ENCODE measurements at places on chromosomes 6 and 20.
A peak's percentile ranks its signal among the peaks of the same experiment; 100 is the strongest.

GRCh38 chr6:165671222-165671768 lies 8.3 kb upstream of the PDE10A start:
- no peak for DNase-seq

GRCh38 chr6:99711925-99712324 lies 105.3 kb downstream of the PRDM13 start:
- DNase-seq, result no peak

GRCh38 chr20:48717680-48718223 lies 110.0 kb downstream of the PREX1 start:
- no peak for DNase-seq

GRCh38 chr6:164415832-164416563 lies 893.4 kb downstream of the C6orf118 start:
- DNase-seq, result no peak

DNA sequence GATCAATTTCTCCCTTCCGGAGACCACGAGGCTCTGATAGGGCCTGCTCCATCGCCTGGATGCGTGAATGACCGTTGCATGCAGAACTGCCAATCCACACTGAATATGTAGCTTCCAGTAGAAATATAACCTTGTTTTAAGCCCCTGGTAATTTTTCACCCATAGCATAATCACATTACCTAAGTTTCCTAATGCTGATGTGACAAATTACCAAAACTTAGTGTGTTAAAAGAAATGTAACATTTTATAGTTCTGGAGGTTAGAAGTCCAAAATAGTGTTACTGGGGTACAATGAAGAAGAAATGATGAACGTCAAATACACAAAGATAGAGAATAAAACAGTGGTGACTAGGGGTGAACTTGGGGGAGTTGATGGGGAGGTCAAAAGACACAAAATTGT lies 22.0 kb upstream of the SIRPD start:
- DNase-seq, result no peak

DNA sequence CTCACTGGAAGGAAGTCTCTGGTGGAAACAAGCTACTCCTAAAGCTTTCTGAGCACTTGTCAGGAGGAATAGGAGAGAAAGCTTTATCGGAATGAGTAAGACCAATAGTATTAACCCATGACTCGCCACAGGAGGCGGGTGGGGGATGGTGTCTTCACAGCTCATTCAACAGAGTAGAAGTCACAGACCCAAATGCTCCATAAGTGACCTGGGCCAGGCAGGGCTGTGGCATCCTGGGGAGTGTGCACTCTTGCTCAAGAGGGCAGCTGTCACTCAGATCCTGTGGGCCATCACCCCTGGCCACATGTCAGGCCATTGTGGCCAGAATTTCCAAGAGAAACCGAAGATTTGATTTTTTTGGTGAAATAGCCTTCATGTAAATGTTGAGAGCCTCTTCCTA lies 116.0 kb downstream of the SYCP2 start:
- DNase-seq, result no peak

GRCh38 chr20:23889775-23890187 lies 10.2 kb upstream of the CST5 start:
- DNase-seq, result peak; percentile 69

- DNase-seq, result no peak
These were observed 922.8 kb upstream of the MAP3K7 start for GRCh38 chr6:91509711-91510110.

DNA sequence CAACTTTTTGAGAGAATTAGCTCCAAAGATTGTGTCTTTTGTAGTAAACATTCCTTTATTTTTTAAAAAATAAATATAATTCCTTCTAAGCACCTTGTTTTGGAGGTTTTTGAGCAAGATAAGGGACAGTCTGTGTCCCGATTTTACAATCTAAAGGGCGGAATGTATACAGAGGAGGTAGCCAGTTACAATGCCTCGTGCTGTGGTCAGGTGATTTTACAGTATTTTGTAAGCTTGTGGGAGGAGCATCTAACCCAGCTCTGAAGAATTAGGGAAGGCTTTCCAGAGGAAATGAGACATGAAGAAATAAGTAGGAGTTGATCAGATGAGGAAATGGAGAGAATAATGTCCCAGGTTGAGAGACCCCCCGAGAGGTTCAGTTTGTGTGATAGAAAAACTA lies 1.3 kb downstream of the HINT3 start:
- DNase-seq, result no peak

DNA sequence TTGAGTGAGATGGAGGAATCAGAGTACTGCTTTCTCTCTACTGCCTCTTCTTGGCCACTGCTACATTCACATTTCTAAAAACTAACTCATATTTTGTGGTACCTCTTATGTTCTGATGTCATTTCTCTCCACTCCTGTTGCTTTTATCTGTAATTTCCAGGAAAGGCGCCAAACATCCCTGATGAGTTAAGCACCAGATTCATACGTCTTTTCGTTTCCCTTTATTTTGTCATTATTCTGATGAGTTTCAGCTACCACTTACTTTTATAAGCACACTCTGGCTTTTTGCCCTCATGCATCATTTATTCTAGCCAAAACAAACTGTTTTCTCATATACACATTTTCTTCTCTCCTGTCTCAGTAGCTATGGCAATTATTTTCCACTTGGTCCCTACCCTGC lies 680.0 kb downstream of the RNF144B start:
- no peak for DNase-seq

DNA sequence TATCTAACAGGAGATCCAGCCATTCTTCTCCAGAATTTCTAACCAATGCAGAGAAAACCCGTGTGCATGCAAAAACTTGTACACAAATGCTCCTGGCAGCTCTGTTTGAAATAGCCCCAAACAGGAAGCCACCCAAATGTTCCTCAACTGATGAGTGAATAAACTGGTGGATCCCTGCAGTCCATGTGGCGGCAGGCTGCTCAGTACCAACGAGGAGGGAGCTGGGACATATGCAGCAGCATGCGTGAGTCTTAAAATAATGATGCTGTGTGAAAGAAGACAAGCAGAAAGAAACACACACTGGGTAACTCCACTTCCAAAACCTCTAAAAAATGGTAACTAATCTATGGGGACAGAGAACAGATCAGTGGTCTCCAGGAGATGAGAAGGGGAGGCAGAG lies 542.1 kb upstream of the AGPAT4 start:
- DNase-seq, result no peak

DNA sequence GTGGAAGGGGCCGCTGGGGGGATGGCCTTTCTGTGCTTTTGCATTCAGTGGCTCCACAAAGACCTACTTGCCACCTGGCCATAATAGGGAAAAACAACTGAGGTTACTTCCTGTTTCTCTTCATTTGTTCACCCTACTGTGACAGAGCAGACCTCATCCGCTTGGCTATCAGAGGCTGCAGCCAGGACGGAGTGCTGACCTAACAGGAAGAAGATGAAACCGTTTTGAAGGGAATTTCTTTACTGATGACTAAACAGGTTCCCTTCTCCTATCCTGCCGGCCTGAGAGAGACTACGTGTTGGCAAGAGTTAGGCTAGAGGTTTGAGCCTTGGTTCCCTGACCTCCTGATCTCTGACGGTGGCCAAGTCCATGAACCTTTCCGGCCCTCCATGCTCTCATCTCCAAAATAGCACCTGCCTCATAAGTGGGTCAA lies 21.3 kb downstream of the PRR18 start:
- no peak for DNase-seq

GRCh38 chr20:62030834-62031434 lies 34.7 kb downstream of the TAF4 start:
- DNase-seq, result peak; percentile 46

DNA sequence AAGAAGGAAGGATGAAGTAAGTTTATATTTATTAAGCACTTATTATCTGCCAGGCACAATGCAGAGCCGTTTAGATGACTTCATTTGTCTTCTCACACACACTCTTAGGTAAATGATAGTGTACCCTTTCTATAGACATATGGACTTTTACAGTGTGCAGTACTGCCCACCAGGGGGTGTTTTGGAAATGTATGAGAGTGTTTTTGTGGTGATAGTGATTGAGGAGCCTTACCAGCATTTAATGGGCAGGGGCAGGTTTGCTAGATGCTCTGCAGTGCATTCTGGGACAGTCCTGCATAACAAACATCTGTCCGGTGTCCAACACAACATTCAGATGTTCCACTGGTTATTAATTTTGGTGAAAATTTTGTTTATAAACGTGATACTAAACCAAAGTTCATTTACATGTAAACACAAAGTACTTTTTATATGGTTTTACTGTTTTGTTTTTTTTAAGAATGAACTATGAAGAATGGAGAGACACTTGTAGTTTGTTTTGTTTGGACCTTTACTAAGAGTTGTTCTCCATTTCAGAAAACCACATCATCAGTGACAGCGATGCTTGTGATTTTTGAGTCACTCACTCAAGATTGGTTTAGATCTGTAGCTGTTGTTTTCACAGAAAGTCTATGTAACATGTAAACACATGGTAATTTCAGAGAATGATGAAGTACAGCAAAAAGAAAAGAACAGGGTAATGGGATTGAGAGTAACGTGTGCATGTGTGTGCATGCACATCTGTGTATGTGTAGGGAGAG lies 19.9 kb downstream of the KCNS1 start:
- no peak for DNase-seq

DNA sequence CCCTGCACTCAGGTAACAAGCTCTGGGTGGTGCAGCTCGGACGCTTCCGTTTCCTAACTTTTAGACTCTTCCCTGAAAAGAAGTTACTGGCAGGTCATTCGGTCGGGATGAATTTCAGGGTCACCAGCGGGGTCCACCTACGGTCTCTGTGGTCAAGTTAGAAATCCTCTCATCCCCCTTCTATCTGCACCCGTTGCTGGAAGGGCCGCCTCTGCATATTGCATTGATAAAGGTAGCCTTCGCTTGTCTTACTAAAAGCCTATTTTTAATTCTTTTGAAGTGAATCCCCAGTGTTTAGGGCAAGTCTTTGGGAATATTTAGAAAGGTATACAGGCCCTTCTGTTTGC lies 47.3 kb downstream of the LRRN4 start:
- DNase-seq, result no peak

DNA sequence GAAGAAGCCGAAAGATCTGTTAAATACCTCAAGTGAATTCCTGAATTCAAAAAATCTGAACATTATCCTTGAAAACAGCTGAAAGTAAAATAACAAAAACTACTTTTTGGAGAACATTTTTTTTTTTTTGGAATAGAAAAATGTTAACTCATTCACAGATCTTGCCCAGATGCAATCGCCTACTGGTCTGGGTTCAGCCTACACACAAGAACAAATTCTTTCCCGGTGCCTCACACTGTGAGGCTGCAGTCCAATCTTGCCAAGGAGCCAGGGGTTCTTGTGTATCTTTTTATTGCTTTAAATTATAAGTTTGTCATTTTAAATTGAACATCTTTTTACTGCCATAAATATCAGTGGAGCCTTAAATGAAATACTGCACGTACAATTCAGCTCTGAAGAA lies 41.2 kb upstream of the TMEM200A start:
- DNase-seq, result no peak

- no peak for DNase-seq
These were observed 997.6 kb upstream of the CITED2 start for GRCh38 chr6:140372064-140372463.

DNA sequence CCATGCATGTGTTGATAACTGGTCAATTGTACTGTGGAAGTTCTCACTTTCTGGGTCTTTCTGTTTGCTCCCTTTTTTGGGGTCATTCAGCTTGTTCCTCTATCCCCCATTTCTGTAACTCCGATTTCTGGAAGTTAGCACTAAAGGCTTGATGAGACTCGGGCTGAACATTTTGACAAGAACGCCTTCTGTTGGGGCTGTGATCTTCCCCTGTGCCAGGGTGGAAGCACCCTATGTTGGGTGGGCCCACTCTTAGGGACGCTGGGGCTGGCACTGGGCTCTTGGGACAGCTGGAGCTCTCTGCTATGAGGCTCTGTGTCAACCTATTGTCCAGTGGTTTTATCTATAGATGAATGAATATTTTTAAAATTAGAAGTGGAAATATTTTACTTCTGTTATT lies 60.1 kb upstream of the FRMD1 start:
- no peak for DNase-seq

GRCh38 chr20:40442181-40442963 lies 246.7 kb downstream of the MAFB start:
- no peak for DNase-seq

DNA sequence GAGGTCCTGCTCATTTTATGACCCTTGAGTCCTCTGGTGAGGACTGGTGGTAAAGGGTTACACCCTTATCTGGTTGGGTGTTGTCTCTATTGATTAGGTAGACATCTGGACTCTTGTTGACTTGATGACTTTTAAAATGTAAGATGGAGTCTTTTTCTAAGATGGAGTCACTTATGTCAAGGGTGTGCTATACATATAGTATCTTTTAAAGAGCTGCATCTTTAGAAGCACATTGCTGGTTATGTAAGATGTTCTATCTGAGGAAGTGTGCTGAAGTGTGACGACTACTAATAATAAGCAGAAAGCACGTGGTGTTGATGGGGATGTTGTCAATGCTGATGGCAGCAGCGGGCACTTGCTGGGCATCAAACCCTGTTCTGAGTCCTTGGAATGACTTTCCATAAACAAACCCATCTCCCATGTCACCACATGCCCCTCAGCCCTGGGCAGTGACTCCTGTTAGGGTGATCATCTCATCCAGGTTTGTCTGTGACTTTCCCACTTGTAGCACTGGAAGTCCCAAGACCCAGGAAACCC lies 229.6 kb downstream of the EYA2 start:
- DNase-seq, result no peak

- DNase-seq, result no peak
These were observed 1108.1 kb downstream of the GRIK2 start for GRCh38 chr6:102501615-102502014.

DNA sequence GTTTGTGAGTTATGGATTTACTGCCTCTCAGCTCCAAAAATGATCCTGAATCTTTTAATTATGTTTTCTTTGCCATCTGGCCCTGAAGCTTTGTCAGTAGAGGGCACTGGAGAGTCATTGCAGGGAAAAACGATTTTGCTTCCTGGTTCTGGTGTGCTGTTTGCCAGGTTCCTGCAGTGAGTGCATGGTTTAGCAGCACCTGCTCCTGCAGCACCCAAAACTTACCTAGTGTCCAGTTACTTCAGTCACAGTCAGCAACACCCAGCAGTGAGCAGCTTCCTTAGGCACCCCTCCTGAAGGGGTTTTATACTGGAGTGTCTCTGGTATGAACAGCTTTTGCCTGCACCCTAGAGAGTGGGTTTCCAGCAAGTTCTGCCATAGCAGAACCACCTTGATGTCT lies 6.0 kb upstream of the TRIM26 start:
- DNase-seq, result peak; percentile 69

GRCh38 chr6:121356575-121356974 lies 22.3 kb upstream of the TBC1D32 start:
- no peak for DNase-seq

GRCh38 chr6:39226639-39227329 lies 2.5 kb downstream of the KCNK5 start:
- DNase-seq, result no peak

- no peak for DNase-seq
These were observed 23.7 kb downstream of the EZR start for GRCh38 chr6:158795516-158795915.

- DNase-seq, result no peak
These were observed 48.5 kb upstream of the PDYN start for GRCh38 chr20:2042400-2042799.

GRCh38 chr6:99426451-99426757 lies 1.3 kb upstream of the PNISR start:
- no peak for DNase-seq

DNA sequence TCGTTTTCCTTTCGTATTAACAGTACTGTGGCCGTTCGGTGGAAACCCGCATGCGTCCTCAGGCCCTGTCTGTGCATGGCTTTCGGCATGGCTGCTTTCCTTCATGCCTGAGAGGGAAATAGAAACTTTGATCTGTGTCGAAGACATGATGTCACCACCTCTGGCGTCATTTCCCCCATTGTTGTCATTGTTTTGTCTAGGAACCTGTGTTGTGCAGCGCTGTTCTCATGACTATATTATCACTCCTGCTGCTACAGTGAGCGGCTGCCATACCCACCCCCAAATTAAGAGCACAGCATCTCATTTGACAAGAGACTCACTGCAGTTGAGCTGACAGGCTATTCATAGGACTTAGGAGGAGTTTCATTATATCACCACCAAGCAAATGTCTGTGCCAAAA lies 172.3 kb downstream of the TMEM242 start:
- no peak for DNase-seq
